MG63 (cell line): ENCODE measurements at places on chromosomes 16 and 17. TPM values are rescaled to one million over a fixed set of nuclear protein-coding genes. Genes with fewer than 3 reads are reported as not detected.

LAT gene
- total RNA-seq, result not detected in 2 replicates

SLC2A4 gene
- not detected in 2 replicates for total RNA-seq

NPW gene
- total RNA-seq, result not detected in 2 replicates

GLP2R gene
- total RNA-seq, result 0.03 TPM in 1 of 2 replicates, not detected in the other

AKTIP gene
- total RNA-seq, result 22.6 and 31.2 TPM in 2 replicates

P2RX1 gene
- not detected in 2 replicates for total RNA-seq

PRSS27 gene
- 0.22 and 1.7 TPM in 2 replicates for total RNA-seq

TLCD2 gene
- total RNA-seq, result 0.37 and 0.59 TPM in 2 replicates

NEK8 gene
- 0.69 and 4.0 TPM in 2 replicates for total RNA-seq

KRT25 gene
- total RNA-seq, result not detected in 2 replicates

CBX4 gene
- 8.8 and 26.2 TPM in 2 replicates for total RNA-seq

C16orf92 gene
- not detected in 2 replicates for total RNA-seq

KRTAP1-5 gene
- total RNA-seq, result 1.2 and 3.2 TPM in 2 replicates

AOC2 gene
- total RNA-seq, result 0.36 TPM in 1 of 2 replicates, not detected in the other

TLCD1 gene
- total RNA-seq, result 6.7 and 26.1 TPM in 2 replicates

RTN4RL1 gene
- total RNA-seq, result 4.9 and 8.9 TPM in 2 replicates

CSNK2A2 gene
- 44.8 and 67.6 TPM in 2 replicates for total RNA-seq

SLC5A2 gene
- total RNA-seq, result not detected in 2 replicates

SCN4A gene
- not detected in 2 replicates for total RNA-seq

KRT9 gene
- total RNA-seq, result not detected in 2 replicates

SEPTIN1 gene
- not detected in 2 replicates for total RNA-seq

PNMT gene
- total RNA-seq, result not detected in 2 replicates

KAT7 gene
- total RNA-seq, result 31.0 and 40.6 TPM in 2 replicates

PRKCB gene
- 0.02 TPM in 1 of 2 replicates, not detected in the other for total RNA-seq

NR1D1 gene
- total RNA-seq, result 0.07 and 1.3 TPM in 2 replicates

XYLT1 gene
- 6.6 and 7.3 TPM in 2 replicates for total RNA-seq

LDHD gene
- not detected in 2 replicates for total RNA-seq

NPIPB13 gene
- 0.89 and 4.2 TPM in 2 replicates for total RNA-seq

OR3A3 gene
- total RNA-seq, result not detected in 2 replicates

SDK2 gene
- total RNA-seq, result 0.33 TPM in 1 of 2 replicates, not detected in the other

HSD11B2 gene
- not detected in 2 replicates for total RNA-seq

ZNF785 gene
- 11.4 and 15.7 TPM in 2 replicates for total RNA-seq

C16orf86 gene
- not detected in 2 replicates for total RNA-seq

KCNH6 gene
- not detected in 2 replicates for total RNA-seq

DNAAF8 gene
- 2.8 and 3.4 TPM in 2 replicates for total RNA-seq

SMPD3 gene
- not detected in 2 replicates for total RNA-seq

KRTAP4-3 gene
- not detected in 2 replicates for total RNA-seq
